Astrocyte (in vitro differentiated cells and primary cell): ENCODE measurements at places on chromosomes 16 and 17. TPM values are rescaled to one million over a fixed set of nuclear protein-coding genes. Genes with fewer than 3 reads are reported as not detected.

The ALG1 gene
- 23.1 and 23.2 TPM in 2 replicates for total RNA-seq

The CACNG5 gene
- total RNA-seq = not detected in 2 replicates

The CUEDC1 gene
- 37.4 and 43.7 TPM in 2 replicates for total RNA-seq

The CTRB1 gene
- total RNA-seq = not detected in 2 replicates

The NPIPA7 gene
- total RNA-seq = 7.5 and 8.0 TPM in 2 replicates

The CCDC43 gene
- total RNA-seq = 29.3 and 31.9 TPM in 2 replicates

The RAC3 gene
- total RNA-seq = 40.5 and 41.3 TPM in 2 replicates

The TMEM220 gene
- total RNA-seq = 1.0 and 1.3 TPM in 2 replicates

The MT1M gene
- not detected in 2 replicates for total RNA-seq

The ABCC3 gene
- 0.41 and 0.55 TPM in 2 replicates for total RNA-seq

The CDH8 gene
- 13.2 and 17.5 TPM in 2 replicates for total RNA-seq

The OR4D1 gene
- not detected in 2 replicates for total RNA-seq

The PRR11 gene
- total RNA-seq = 10.3 and 14.9 TPM in 2 replicates

The CA5A gene
- total RNA-seq = not detected in 2 replicates

- peaks cover 8% of the 10 kb centered on the region for H3K27me3 ChIP-seq
- no peak overlapping the region for H3K4me3 ChIP-seq
- H3K4me1 ChIP-seq = peaks cover 3% of the 10 kb centered on the region
- H3K36me3 ChIP-seq = no peaks in the 10 kb centered on the region
- no peak overlapping the region for H3K27ac ChIP-seq
These were observed 126.6 kb downstream of the OR1D5 start for GRCh38 chr17:2936771-2937321.

GRCh38 chr17:77884967-77885641 lies 73.4 kb upstream of the TNRC6C start:
- H3K27ac ChIP-seq = no peak overlapping the region
- H3K36me3 ChIP-seq = no peaks in the 10 kb centered on the region
- no peak overlapping the region for H3K4me3 ChIP-seq
- H3K27me3 ChIP-seq = peaks cover 34% of the 10 kb centered on the region

DNA sequence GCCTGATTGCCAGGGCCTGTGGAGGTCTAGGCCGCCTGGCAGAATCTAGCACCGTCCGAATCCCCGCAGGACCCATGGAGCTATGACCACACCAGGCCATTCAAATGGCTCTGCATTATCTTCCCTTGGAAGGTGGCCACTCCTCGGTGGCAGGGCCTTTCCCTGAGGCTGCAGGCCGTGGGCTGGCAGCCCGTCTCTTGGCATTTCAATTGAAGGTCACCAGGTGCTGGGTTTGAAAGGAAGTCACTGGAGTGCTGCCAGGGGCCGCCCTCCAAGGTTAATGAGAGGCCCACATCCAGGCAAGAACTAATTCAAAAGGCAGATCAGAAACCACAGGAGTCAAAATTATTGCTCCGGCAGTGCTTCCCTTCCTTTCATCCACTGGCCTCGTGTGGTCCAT lies 27.7 kb upstream of the CACNG5 start:
- no peak for DNase-seq
- H3K4me1 ChIP-seq = no peaks in the 10 kb centered on the region

- no peak overlapping the region for H3K4me3 ChIP-seq
- no peaks in the 10 kb centered on the region for H3K4me1 ChIP-seq
- no peak for DNase-seq
- H3K36me3 ChIP-seq = no peaks in the 10 kb centered on the region
- H3K27ac ChIP-seq = no peak overlapping the region
These were observed 140.3 kb downstream of the SLC39A11 start for GRCh38 chr17:72952220-72952619.

DNA sequence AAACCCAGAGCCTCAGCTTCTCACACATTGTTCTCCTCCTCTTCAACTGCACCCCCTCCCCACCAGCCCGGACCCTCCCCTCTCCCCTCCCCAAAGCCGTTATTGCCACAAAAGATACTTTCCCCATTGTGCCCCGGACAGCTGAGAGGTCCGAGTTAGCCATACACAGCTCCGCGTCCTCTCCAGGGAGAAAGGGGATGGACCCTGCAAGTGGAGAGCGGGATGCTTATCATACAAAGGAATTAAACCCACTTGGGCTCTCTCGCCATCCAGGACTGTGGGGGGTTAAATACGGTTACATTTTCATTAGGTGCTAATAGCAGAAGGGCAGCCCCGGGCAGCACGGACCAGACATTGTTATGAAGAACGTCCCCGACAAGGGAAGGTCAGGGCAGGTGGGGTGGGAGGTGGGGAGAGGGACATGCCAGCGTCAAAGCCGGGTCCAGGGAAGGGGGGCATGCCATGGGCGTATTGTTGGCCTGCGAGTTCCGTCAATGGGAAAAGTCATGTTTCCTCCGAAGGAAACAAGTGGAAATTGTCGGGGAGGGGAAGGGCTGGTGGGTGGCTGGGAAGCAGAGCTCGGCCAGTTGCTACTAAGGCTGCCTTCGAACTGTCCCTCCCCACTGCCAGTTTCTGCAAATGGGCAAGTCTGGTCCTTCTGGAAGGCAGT lies 99.1 kb downstream of the SOX9 start:
- H3K36me3 ChIP-seq = no peaks in the 10 kb centered on the region
- DNase-seq = no peak
- H3K27ac ChIP-seq = no peak overlapping the region
- H3K27me3 ChIP-seq = peaks cover 37% of the 10 kb centered on the region
- H3K4me3 ChIP-seq = peak overlapping the region; percentile 42

GRCh38 chr16:27145630-27146029 lies 57.7 kb upstream of the KDM8 start:
- no peak overlapping the region for H3K4me3 ChIP-seq
- DNase-seq = no peak
- no peaks in the 10 kb centered on the region for H3K27me3 ChIP-seq

DNA sequence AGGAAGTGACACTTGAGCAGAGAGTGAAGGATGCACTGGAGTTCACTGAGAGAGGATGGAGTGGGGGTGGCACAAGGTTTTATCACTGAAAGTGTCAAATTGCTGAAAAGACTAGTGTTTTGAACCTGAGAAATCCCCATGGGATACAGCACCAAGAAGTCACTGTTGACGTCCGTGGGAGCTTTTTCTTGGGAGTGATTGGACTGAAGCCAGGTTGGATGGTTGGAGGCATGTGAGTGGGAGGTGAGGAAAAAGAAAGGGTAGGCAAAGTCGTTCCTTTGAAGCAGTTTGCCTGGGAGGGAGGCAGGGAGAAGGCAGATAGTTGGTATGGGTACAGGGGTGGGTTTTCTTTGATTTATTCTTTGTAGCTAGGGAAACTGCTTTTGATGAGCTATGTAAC lies 39.9 kb upstream of the SDK2 start:
- no peaks in the 10 kb centered on the region for H3K36me3 ChIP-seq
- no peaks in the 10 kb centered on the region for H3K4me1 ChIP-seq
- H3K27ac ChIP-seq = no peak overlapping the region
- no peaks in the 10 kb centered on the region for H3K27me3 ChIP-seq
- no peak for DNase-seq

GRCh38 chr17:40177275-40177874 lies at the start of gene RAPGEFL1:
Gene RAPGEFL1 (plus strand): TSS chr17:40177470. CDS start chr17:40177862, 392 bp downstream.
- peak within 1 kb of the TSS; percentile 54 for H3K4me3 ChIP-seq
- DNase-seq = peak; percentile 30
- H3K4me1 ChIP-seq = peaks cover 19% of the 10 kb centered on the region

GRCh38 chr17:17128476-17129075 lies 77.6 kb downstream of the PLD6 start:
- no peaks in the 10 kb centered on the region for H3K27me3 ChIP-seq
- no peak for DNase-seq
- no peak overlapping the region for H3K27ac ChIP-seq
- H3K36me3 ChIP-seq = peaks cover 14% of the 10 kb centered on the region

- no peak overlapping the region for H3K27ac ChIP-seq
- H3K4me3 ChIP-seq = no peak overlapping the region
- H3K27me3 ChIP-seq = peaks cover 27% of the 10 kb centered on the region
- peaks cover 11% of the 10 kb centered on the region for H3K4me1 ChIP-seq
- no peaks in the 10 kb centered on the region for H3K36me3 ChIP-seq
- no peak for DNase-seq
These were observed 11.9 kb downstream of the TBKBP1 start for GRCh38 chr17:47705536-47706530.

DNA sequence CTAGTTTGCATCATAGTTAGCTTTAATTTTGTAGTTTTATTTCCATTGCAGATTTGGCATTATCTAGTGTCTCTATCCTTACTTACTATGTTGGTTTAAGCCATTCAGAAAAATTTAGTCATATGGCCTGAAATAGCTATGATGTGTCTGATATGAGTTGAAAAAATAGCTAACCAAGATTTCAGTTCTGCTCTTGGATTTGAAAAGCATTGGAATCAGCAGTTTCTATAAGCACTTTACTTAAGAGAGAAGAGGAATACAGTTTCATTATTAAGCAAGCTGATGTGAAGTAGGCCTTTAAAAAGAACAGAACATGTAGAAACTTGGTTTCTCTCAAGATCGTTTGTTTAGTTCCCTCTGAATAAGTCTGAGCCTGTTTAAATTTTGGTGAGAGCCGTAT lies 25.9 kb downstream of the LPCAT2 start:
- no peak overlapping the region for H3K27ac ChIP-seq
- H3K36me3 ChIP-seq = peaks cover 27% of the 10 kb centered on the region
- no peak for DNase-seq
- H3K4me3 ChIP-seq = no peak overlapping the region
- H3K4me1 ChIP-seq = peaks cover 3% of the 10 kb centered on the region
- H3K27me3 ChIP-seq = no peaks in the 10 kb centered on the region

- peaks cover 5% of the 10 kb centered on the region for H3K27me3 ChIP-seq
- H3K27ac ChIP-seq = no peak overlapping the region
- no peak for DNase-seq
- peaks cover 18% of the 10 kb centered on the region for H3K4me1 ChIP-seq
These were observed 1.5 kb downstream of the GAA start for GRCh38 chr17:80102664-80103448.

DNA sequence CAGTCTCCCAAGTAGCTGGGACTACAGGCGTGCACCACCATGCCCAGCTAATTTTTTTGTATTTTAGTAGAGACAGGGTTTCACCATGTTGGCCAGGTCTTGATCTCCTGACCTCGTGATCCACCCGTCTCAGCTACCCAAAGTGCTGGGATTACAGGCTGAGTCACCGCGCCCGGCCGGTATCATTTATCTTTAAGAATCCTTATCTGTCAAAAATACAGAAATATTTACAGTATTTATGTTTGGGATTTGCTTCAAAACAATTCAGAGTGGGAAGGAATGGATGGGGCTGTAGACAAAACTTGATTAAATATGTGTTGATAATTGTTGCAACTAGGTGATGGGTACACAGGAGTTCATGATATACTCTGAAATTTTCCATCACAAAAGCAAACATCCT lies 2.9 kb downstream of the BECN1 start:
- H3K27ac ChIP-seq = no peak overlapping the region
- H3K36me3 ChIP-seq = peaks cover 33% of the 10 kb centered on the region
- peaks cover 1% of the 10 kb centered on the region for H3K27me3 ChIP-seq
- no peak overlapping the region for H3K4me3 ChIP-seq
- peaks cover 20% of the 10 kb centered on the region for H3K4me1 ChIP-seq
- no peak for DNase-seq

GRCh38 chr16:69223882-69224281 lies 36.9 kb downstream of the SNTB2 start:
- H3K4me1 ChIP-seq = peaks cover 12% of the 10 kb centered on the region
- no peaks in the 10 kb centered on the region for H3K36me3 ChIP-seq
- no peaks in the 10 kb centered on the region for H3K27me3 ChIP-seq
- no peak overlapping the region for H3K27ac ChIP-seq
- no peak overlapping the region for H3K4me3 ChIP-seq
- peak; percentile 51 for DNase-seq

DNA sequence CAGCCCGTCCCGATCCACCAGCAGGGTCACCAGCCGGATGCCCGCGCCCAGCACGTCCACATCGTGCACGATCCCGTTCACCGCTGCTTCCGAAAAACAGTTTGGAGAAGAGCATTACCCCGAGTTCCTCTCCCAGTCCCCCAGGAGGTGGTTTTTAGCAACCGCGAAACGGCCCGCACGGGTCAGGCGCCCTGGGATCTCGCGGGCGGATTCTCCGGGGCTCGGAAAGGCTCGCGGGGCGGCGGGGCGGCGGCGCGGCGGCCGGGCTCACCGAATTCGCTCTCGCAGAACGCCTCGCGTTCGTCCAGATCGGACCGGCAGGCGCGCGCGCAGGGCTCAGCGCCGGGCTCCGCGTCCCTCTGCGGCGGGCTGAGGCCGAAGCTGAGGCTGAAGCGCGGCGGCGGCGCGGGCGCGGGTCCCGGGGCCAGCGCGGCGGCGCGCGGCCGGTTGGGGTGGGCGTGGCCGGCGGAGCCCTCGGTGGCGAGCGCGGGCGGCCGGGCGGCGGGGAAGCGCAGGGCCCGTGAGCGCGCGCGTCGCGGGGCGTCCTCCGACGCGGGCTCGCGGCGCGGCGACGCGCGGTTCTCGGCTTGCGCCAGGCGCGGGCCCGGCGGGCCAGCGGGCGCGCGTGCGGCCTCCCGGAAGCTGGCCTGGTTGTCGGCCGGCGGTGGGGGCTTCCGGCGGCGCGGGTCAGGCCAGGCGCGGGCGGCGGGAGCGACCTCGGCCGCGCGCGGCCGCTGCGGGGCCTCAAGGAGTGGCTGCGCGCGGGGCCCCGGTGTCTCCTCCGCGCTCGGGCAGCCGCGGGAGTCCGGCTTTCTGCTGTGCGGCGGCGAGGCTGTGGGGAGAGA lies 2.9 kb downstream of the C17orf58 start:
- peaks cover 23% of the 10 kb centered on the region for H3K4me1 ChIP-seq
- no peaks in the 10 kb centered on the region for H3K27me3 ChIP-seq
- peak overlapping the region; percentile 87 for H3K4me3 ChIP-seq
- H3K36me3 ChIP-seq = no peaks in the 10 kb centered on the region
- peak; percentile 68 for DNase-seq
- H3K27ac ChIP-seq = peak overlapping the region; percentile 75

GRCh38 chr16:57145046-57146021 lies 40.5 kb downstream of the PSME3IP1 start:
- H3K27ac ChIP-seq = no peak overlapping the region
- peaks cover 10% of the 10 kb centered on the region for H3K4me1 ChIP-seq
- H3K36me3 ChIP-seq = no peaks in the 10 kb centered on the region

DNA sequence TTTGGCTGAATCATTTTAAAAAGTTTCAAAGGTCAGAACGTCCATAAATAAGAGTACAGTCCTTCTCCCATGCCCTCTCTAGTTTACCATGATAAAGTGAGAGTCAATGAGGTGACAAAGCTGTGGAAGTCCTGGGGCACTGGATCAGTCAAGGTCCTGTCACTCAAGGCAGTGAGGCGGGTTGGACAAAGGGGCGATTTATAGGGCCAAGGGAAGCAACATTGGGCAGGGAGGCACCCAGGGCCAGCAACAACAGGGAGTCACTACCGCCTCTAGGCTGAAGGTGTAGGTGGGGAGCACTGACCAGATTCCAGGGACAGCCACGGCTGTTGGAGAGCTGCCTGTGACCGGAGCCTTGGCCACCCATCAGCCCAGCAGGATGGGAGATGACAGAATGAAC lies 28.6 kb upstream of the DYNLL2 start:
- H3K27ac ChIP-seq = no peak overlapping the region
- no peaks in the 10 kb centered on the region for H3K36me3 ChIP-seq
- DNase-seq = no peak
- H3K4me1 ChIP-seq = no peaks in the 10 kb centered on the region
- H3K27me3 ChIP-seq = peaks cover 10% of the 10 kb centered on the region
- H3K4me3 ChIP-seq = no peak overlapping the region
